Endothelial cell of umbilical vein (primary cell): ENCODE measurements at places on chromosomes 5 and 9. TPM values are rescaled to one million over a fixed set of nuclear protein-coding genes. Genes with fewer than 3 reads are reported as not detected.
A peak's percentile ranks its signal among the peaks of the same experiment; 100 is the strongest.

- no peak for DNase-seq
- no peak overlapping the region for H3K27ac ChIP-seq
- H3K4me3 ChIP-seq = no peak overlapping the region
- H3K27me3 ChIP-seq = peaks cover 4% of the 10 kb centered on the region
These were observed 10.8 kb upstream of the CCDC69 start for GRCh38 chr5:151234476-151235238.

DNA sequence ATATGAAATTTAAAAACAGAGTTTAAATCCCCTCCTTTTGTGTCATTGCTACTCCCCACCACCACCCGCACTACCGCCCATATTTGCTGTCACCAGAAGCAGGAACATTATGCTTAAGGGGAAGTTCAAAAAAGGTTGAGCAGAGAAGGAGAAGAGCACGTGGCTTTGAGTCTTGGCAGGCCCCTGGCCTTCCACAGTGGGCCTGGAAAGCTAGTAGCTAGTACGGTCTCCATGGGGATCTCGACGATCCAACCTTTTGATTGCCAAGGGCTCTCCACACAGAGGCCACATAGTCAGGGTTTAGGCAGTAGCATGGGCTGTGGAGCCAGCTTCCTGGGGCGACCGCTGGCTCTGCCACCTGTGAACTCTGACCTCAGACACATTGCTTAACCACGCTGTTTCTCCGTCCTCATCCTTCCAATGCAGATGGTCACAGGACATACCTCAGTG, 90.1 kb downstream of the GOLPH3 start:
- H3K27ac ChIP-seq = no peak overlapping the region
- H3K36me3 ChIP-seq = no peaks in the 10 kb centered on the region
- no peaks in the 10 kb centered on the region for H3K27me3 ChIP-seq
- no peaks in the 10 kb centered on the region for H3K4me1 ChIP-seq
- no peak for DNase-seq
- no peak overlapping the region for H3K4me3 ChIP-seq

- DNase-seq = peak; percentile 46
- no peak overlapping the region for H3K27ac ChIP-seq
- H3K4me1 ChIP-seq = peaks cover 22% of the 10 kb centered on the region
- H3K4me3 ChIP-seq = no peak overlapping the region
- H3K27me3 ChIP-seq = no peaks in the 10 kb centered on the region
These were observed 46.6 kb downstream of the ARHGAP26 start for GRCh38 chr5:142816531-142817430.

GRCh38 chr5:52893105-52893504, 96.0 kb upstream of the ITGA2 start:
- H3K4me1 ChIP-seq = peaks cover 5% of the 10 kb centered on the region
- H3K4me3 ChIP-seq = no peak overlapping the region
- no peaks in the 10 kb centered on the region for H3K27me3 ChIP-seq
- peak; percentile 83 for DNase-seq

Gene PCDHGC5
- polyA plus RNA-seq = 0.21 and 0.48 TPM in 2 replicates

Gene ACOT12
- not detected in 2 replicates for polyA plus RNA-seq
